ENCODE measurements at places on chromosomes 1 and 21. TPM values are rescaled to one million over a fixed set of nuclear protein-coding genes. Genes with fewer than 3 reads are reported as not detected.
A peak's percentile ranks its signal among the peaks of the same experiment; 100 is the strongest.

GRCh38 chr1:207014728-207015127 is 17.8 kb downstream of the C1orf116 start:
- DNase-seq, result no peak

GRCh38 chr1:43772978-43773377 is 65.6 kb downstream of the ST3GAL3 start:
- DNase-seq, result no peak

DNA sequence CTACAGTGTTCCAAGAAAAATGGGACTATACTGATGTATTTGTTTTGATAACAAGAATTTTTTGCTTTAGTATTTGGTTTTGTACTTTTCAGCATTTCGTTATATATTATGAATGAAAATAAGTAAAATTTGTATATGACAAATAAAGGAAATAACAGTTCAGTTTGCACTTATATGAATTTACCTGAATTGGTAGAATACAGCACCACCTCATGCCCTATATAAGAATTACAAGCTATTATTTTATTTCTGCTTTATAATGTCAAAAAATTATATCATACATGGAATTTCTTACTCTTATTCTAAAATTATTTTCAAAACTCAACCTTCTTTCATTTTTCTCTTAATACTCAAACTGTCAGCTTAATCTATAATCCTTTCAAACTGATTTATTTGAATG is 14.6 kb downstream of the EFCAB7 start:
- DNase-seq, result no peak

- no peak for DNase-seq
Observed at GRCh38 chr1:66313429-66313828, 220.5 kb upstream of the SGIP1 start.

DNA sequence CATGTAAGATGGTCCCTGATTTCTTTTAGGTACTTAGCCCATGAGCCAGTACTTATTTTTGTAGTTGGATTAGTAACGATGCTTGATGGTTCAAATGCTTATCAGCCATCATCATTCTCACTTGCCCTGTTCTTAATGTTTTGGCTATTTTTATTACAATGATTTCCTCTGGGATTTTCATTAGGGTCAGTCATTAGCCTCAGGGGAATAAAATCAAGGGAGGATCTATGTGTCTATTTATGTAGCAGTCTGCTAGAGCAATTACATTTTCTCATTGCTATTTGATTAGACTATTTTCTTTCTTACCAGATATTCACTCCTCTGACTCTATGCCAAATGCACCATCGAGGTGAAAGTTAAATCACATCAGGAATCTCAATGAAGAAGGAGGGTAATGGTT is 10.9 kb upstream of the CCT8 start:
- no peak for DNase-seq

DNA sequence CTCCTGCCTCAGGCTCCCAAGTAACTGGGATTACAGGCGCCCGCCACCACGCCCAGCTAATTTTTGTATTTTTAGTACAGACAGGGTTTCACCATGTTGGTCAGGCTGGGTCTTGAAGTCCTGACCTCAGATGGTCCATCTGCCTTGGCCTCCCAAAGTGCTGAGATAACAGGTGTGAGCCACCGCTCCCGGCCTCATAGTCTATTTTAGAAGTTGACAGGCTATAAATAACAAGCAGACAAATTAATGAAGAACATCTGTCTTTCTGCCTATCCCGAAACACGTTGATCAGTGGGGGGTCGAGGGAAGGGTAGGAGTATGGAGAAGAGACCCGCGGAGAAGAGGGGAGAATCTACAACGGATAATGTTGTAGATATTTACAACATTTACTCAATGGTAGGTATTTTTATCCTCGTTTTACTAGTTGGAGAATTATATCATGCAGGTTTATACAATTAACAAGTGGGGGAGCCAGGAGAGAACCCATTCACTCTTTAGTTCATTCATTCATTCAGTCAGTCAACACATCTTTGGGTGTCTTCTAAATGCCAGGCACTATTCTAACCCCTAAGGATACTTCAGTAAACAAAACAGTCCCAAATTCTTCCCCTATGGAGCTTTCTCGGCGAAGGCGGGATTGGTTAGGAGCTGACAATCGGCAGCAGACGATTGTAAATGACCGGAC is 497 bp upstream of the IFNAR2 start:
- no peak for DNase-seq

GRCh38 chr1:230105754-230106625 is 39.0 kb downstream of the GALNT2 start:
- peak; percentile 33 for DNase-seq

GRCh38 chr1:47577303-47578025 is 139.6 kb downstream of the FOXD2 start:
- no peak for DNase-seq

- no peak for DNase-seq
Observed at GRCh38 chr1:63723602-63724001, 50.2 kb upstream of the ROR1 start.

DNA sequence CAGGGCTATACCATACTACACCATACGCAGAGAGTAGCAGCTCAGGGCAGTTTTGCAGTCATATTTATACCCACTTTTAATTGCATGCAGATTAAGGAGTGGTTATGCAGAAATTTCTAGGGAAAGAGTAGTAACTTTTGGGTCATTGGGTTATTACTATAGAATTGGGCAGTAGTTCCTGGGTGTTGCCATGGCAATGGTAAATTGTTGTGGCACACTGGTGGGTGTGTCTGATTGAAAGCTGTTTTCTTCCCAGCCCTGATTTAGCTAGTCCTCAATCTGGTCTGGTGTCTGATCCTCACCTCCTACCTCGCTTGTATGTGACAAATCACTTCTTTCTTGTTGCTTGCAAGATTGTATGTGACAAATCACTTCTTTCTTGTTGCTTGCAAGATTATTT is 30.5 kb downstream of the CYP4A11 start:
- no peak for DNase-seq

DNA sequence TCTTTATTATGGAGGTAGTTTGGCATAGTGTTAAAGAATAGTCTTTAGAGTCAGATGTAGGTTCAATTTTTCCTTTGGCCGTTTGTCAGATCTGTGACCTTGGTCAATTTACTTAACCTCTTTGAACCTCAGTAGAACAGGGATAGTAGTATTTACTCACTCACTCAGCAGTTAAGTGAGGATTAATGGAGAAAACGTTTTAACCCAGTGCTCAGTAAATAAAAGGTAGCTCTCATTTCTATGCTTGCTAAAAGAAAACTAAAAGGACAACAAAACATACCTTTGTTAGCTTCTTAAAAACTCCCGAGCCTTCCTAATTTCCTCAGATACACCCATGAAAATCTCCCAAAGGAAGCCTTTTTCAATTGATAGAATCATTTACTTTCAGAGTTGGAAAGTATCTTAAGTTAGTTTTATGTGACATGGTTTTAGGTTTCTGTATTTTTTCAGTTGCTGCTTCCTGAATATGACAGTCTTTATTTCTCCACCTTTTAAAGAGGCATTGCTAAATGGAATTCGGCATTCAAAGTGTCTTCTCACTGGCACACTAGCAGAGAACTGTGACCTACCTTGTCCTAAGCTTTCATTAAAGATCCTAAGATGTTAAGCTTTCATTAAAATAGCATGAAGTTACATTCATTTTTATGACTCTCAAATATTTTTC is 7.8 kb downstream of the ABCD3 start:
- DNase-seq, result no peak

DNA sequence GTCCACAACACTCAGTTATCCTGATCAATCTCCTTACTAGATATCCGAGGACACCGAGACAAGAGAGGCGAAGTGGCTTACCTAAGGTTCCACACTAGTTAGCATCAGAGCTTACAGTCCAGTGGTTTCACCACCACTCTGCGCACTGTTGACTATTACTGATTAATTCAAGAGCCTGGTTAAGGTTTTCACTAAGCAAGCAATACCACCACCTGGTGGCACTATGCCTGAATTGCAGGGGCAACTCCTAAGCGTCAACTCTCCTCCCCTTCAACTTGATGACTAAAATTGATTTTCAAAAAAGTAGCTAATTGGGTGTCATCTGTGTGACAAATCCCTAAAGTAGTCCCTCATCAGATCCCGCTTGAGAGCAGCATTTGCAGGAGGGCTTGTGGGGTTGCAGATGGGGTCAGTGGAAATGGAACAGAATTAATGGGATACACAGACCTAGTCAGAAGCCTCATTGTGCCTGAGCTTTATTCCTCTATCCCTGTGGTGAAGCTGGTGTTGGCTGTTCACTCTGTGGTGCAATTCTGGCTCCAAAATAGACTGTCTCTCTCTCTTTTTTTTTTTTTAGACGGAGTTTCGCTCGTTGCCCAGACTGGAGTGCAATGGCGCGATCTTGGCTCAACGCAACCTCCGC is 9.1 kb downstream of the TTC22 start:
- peak; percentile 83 for DNase-seq

DNA sequence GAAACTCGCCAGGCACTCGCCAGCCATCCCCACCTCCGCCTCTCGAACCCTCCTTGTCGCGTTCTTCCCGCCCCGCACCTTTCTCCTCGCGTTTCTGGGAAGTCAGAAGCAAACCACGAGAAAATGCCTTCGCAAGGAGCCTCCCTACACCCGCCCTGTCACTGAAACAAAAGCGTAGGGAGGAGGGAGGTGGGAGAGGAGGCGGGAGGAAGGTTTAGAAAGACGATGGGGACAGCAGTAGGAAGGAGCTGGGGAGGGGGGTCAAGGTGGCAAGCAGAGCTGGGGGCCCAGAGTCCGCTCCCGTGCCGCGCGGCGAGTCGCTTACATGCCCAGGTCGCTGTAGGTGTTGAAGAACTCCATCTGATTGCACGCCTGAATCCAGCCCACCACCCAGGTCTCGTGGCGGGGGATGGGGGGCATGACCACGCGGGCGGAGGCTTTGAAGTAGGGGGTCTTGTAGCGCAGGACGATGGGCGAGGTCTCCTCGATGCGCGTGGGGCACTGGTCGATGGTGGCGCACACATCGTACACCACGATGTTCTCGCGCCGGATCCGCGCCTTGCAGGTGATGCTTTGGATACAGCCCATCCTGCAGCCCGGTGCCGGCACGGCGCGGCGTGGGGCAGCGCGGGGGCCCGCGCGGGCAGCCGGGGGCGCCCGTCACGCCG is 1.0 kb downstream of the FAM78B start:
- no peak for DNase-seq

- no peak for DNase-seq
Observed at GRCh38 chr1:169207797-169208520, 101.5 kb downstream of the ATP1B1 start.

DNA sequence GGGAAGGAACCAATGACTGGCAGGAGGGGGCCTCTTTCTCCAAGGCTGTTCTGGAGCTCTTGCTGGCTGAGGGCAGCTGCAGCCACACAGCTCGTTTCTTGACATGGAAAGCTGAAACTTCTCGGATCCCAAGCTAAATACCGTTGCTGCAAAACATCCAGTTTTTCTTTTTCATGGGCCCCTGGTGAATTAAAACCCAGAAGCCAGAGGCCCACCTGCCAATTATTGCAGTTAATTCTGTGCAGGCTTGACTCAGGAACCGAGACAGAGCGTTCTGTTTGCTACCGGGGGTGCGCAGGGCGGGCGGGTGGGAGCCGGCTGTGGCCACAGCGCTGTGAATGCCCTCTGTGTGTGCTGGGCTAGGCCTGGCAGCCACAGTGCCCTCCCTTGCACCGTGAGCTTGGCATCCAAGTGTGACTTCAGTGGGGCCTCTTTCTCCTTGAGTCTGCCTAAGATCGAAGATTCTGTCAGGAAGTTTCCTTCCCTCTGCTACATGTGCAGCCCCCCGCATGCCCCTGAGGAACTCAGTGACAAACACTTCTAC is 19.9 kb upstream of the KCNE2 start:
- DNase-seq, result no peak

DNA sequence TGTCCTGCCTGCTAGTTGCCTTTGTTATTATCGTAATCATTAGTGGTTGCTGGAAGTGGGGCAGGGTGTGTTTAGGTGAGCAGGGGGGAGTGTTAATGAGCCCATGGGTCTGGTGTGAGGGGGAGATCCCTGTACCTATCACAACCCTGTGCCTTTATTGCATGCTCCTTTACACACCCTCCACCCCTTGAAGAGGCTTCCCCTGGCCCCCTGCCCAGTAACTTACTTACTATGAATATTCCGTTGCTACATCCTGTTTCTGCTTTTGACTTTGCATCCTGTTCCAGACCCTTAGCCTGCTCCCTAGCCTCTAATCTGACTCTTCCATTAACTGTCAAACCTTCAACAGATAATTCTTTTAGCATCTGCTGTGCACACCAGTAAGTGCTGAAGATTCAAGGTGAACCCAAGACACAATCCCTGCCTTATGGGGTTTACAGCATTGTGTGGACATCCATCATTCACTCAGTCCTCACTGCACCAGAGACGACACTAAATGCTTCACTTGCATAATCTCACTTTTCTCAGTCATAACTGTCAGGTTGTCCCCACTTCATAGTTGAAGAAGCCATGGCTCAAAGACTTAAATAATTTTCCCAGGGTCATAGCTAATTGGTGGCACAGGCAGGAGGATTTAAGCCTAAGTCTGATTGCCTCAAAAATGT is 47.9 kb downstream of the CDC7 start:
- DNase-seq, result peak; percentile 25

DNA sequence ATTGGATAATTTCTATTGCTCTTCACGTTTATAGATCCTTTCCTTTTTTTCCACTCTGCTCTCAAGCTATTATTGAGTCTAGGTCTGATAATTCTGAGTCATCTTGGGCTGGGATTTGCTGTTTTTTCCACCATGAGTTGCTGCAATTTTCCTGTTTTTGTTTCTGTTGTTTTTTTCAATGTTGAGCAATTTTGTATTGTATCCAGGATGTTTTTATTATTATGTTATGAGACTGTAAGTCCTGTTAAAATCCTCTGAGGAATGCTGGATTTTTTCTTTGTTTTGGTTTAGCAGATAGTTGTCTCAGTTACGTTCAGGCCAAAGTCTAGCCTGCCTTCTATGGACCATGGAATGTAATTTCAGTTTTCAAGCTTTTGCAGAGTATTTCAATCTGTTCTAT is 13.0 kb upstream of the SLC35A3 start:
- DNase-seq, result no peak

- DNase-seq, result no peak
Observed at GRCh38 chr1:161719325-161719611, 2.1 kb upstream of the FCRLB start.

DNA sequence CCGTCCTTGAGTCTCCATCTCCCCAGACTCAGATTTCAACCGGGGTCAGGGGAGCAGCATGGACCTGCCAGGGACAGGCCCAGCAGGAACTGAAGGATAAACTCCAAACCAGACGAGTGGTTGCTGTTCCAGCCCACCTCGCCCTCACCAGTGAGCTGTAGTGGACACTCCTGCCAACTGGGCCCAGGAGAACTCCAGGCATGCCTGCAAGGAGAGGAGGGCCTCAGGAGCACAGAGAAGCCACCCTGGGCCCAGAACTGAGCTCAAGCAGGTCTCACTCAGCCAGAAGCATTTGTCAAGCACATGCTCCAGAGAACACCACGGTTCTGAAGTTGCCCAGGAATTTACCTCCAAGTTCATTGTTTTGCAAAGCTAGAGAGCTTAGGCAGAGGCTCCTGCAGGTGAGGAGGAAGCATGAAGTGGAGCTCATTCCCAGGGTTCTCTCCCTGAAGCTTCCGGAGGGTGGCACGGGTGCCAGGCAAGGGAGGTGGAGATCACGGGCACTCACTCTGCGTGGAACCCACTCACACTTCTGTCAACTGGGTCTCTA is 61.0 kb downstream of the MATN1 start:
- DNase-seq, result no peak

RUSC1 gene
- 21.2 TPM for total RNA-seq

CDC42 gene
- 292 TPM for total RNA-seq

KLHL21 gene
- total RNA-seq, result 17.9 TPM

FAM78B gene
- total RNA-seq, result not detected

AADACL4 gene
- total RNA-seq, result not detected

GNAT2 gene
- total RNA-seq, result 0.88 TPM

IGFN1 gene
- total RNA-seq, result not detected

All from activated CD8-positive, alpha-beta T cell treated with anti-CD3 and anti-CD28 coated beads for 36 hours (primary cell).